Activated naive CD4-positive, alpha-beta T cell treated with anti-CD3 and anti-CD28 coated beads, Interleukin-2, amount 10 ng/mL, durations not matched to agents 7 days and 5 days (primary cell): ENCODE measurements at places on chromosomes 4 and X.

DNA sequence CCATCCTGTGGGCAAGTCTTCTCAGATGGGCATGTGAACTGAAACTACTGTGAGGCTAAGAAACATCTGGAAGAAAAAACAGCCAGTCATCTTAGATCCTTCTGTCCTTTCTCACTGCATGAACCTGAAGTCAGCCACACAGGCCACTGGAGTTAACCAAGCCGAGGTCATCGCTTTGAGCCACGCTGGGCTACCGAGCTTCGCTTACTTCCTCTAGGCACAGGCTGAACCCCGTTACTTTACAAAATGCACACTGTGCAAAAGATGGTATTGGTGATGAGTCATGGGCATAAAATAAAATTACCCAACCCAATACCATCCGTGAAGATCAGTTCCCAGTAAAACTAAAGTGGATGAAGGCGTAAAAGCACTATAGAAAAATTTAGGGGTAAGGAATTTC lies 86.2 kb downstream of the MTMR1 start:
- no peak for DNase-seq

DNA sequence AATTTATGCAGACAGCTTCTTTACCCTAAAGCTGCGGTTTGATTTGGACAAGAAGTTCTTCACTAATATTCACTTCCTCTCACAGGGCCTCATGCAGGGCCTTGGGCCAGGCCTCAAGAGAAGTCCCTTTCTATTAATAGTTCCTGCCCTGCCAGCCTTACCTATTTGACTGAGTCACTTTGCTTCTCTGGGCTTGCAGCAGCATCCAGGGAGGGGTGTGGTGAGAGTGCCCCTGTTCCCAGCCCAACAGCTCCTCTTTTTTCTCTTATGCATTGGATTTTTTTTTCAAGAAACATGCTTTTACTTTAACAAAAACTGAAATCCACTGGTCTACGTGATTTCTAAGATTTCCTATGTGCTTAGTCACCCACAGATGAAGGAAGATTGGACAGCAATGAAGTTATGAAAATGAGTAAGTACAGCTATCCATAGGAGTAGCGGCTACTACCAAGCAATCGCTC lies 26.7 kb downstream of the FAM156B start:
- DNase-seq, result no peak

GRCh38 chrX:118353081-118353850 lies 7.4 kb downstream of the WDR44 start:
- no peak for DNase-seq

GRCh38 chrX:128057421-128057820 lies 5.2 kb upstream of the ACTRT1 start:
- DNase-seq, result no peak

DNA sequence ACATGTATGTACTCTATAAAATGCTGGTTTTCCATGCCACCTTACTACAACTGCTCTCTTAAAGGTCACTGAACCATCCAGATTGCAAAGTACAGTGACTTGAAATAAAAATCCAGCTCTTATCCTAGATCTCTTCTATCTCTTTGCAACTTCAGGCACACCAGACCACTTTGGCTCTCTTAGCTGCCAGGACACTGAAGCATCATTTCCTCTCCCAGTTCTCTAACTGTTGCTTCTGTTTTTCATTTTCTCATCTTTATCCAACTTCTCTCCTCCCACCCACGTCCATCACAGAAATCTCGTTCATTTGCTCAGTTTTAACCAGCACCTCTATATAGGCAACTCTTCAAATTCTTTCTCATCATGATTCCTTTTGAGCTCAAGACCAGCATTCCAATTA lies 74.3 kb downstream of the METTL14 start:
- DNase-seq, result no peak

DNA sequence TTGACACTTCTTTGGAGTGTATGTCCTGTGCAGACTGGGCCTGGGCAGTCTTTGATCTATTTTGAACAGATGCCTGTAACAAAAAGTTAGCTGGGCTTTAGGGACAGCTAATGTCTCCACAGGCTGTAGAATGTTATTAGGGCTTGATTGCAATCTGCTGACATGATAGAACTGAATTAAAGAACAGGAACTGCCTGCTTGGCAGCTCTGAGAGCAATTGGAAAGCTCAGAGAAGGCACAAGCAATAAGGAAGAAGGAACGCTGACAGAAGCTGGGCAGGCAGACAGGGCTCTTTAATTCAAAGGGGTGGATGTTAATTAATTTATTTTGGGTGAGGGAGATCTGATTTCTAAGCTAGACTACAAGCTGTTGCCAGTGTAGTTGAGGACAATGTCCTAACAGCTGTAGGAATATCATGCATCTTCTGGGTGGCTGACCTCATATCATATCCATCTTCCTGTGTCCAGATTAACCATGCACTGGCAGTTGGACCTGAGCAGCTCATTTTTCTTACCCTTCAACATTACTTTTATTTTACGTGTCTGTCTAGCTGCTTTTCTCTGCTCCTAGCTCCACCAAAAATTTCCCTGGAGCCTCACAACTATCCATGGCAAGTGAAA lies 20.7 kb upstream of the GRXCR1 start:
- DNase-seq, result no peak

DNA sequence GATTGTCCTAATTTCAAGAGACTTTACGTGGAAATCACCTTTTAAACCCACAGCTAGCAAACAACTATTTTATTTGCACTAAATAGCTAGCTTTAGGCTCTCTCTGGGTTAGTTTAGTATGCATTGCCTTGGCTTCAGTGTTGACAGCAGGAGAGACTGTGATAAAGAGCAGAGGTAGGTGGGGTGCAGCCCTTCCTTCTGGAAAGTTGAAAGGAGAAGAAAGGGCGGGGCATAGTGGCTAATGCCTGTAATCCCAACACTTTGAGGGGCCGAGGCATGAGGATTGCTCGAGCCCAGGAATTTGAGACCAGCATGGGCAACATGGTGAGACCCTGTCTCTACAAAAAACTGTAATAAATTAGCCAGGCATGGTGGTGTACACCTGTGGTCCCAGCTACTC lies 29.0 kb upstream of the TMEM154 start:
- DNase-seq, result no peak

DNA sequence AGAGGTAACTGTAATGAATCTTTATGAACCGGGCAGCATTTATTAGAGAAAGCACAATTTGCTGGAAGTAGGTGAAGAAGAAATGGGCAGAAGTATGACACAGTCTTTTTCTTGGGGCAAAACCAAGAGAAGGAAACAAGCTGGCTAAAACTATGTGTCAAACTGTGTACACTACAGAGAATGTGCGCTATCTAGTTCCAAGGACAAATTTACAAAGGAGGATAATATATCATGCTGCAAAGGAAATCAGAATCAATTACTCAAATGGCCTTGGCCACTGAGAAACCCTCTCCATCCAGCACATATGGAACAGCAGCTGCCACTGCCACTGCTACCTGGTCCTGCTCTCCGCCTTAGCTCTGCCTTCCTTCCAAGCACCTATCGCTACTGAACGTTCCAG lies 17.1 kb upstream of the MECP2 start:
- no peak for DNase-seq

DNA sequence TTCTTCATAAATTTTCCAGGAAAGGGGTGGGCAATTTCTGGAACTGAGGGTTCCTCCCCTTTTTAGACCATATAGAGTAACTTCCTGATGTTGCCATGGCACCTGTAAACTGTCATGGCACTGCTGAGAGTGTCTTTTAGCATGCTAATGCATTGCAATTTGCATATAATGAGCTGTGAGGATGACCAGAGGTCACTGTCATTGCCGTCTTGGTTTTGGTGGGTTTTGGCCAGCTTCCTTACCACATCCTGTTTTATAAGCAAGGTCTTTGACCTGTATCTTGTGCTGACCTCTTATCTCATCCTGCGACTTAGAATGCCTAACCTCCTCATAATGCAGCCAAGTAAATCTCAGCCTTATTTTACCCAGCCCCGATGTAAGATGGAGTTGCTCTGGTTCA lies 577.8 kb downstream of the NLGN4X start:
- DNase-seq, result no peak

- no peak for DNase-seq
Observed at GRCh38 chr4:159193046-159193620, 90.3 kb downstream of the RAPGEF2 start.

DNA sequence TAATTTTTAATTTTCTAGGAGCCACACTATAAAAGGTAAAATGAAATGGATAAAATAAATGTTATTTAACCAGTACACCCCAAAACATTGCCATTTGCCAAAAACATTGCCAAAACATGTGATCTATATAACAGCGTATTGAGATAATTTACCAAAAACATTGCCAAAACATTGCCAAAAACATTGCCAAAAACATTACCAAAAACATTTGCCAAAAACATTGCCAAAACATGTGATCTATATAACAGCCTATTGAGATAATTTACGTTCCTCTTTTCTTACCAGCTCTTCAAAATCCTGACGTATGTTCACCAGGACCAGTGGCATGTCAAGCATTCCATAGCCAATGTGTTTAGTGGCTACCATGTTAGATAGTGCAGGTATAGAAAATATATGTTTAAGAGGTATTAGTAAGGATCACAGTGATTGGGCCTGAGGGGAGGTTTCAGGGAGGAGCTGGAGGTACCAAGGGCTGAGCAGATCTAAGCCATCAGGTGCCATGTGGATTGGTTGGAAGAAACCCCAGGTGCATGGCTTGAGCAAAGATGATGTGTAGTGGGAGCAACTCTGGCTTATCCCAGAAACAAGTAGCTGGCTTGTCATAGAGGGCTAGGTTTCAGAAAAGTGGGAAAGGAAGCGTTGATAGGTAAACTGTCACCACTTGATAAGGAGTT lies 42.6 kb downstream of the RAPGEF2 start:
- no peak for DNase-seq

GRCh38 chrX:19213610-19214152 lies 91.4 kb upstream of the ADGRG2 start:
- DNase-seq, result no peak

DNA sequence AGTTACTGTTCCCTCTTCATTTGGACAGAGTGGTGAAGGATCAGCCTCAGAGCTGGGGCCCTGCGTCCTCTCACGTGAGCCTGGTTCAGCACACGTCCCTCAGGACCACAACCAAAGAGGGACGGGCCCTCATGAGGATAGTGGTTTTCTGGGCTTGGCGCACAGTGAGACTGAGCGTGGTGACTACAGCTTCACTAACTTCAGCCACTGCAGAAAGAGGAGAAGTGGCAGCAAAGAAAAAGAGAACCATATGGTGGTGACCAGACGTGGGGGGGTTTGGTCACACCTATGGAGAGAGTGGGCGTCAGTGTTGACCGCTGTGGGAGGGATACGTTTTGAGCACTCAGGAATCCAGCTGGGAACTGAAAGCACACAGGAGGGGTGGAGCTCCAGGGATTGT lies 21.8 kb upstream of the TNIP3 start:
- DNase-seq, result no peak

DNA sequence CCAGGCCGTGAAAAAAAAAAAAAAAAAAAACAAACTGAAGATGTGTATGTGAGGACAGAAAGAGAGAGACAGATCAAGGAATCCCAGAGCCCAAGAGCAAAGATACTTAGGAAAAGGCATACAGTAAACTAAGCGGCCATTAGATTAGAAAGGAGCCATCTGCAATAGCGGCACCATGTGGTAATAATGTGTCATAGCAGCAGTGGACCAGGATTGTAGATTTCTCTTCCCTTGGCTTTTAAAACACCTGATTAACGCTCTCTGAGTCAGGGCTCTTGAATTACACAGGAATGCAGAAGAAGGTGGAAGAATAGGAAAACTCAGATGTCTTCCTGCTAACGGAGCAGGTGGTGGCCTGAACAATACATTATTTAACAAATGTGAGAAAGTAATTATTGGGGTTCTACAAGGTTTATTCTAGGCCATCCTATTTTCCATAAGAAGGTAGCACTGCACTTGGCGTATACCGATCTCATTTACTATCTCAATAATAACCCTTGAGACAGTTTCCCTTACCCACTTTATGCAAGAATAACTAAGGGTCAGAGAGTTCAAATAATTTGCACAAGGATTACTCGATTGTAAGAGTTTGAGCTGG lies 182.7 kb downstream of the KCNIP4 start:
- peak; percentile 43 for DNase-seq

- peak; percentile 33 for DNase-seq
Observed at GRCh38 chrX:40471965-40472648, 108.7 kb upstream of the ATP6AP2 start.

- DNase-seq, result no peak
Observed at GRCh38 chr4:75107755-75108612, 175.1 kb downstream of the PARM1 start.

DNA sequence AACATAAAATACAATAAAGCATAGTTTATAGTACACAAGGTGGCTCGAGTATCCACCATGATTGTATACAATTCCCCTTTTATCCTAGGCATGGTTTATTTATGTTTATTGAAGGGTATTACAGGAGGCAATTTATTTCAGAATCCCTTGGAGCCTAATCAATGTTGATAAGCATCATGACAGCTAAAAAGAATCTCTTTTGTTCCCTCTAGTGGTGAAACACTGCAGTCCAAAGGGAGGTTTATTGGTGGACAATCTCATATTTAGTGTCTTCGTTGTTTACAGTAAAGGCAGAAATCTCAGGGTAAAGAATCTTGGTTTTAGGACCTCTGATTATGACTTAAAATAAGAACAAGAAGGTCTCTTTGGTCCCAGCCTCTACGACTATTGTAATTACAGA lies 1712.5 kb downstream of the C4orf33 start:
- no peak for DNase-seq

- DNase-seq, result no peak
Observed at GRCh38 chr4:144350706-144351105, 210.2 kb upstream of the GYPA start.

- no peak for DNase-seq
Observed at GRCh38 chr4:164439037-164439436, 314.9 kb upstream of the SMIM31 start.

GRCh38 chrX:40108162-40108958 lies 10.6 kb upstream of the BCOR start:
- no peak for DNase-seq
